Stimulated activated CD4-positive, alpha-beta T cell treated with anti-CD3 and anti-CD28 coated beads, Interleukin-1b, Interleukin-23, amount 100 ng/mL, for 48 hours (primary cell): ENCODE measurements at places on chromosomes 13 and 19.

DNA sequence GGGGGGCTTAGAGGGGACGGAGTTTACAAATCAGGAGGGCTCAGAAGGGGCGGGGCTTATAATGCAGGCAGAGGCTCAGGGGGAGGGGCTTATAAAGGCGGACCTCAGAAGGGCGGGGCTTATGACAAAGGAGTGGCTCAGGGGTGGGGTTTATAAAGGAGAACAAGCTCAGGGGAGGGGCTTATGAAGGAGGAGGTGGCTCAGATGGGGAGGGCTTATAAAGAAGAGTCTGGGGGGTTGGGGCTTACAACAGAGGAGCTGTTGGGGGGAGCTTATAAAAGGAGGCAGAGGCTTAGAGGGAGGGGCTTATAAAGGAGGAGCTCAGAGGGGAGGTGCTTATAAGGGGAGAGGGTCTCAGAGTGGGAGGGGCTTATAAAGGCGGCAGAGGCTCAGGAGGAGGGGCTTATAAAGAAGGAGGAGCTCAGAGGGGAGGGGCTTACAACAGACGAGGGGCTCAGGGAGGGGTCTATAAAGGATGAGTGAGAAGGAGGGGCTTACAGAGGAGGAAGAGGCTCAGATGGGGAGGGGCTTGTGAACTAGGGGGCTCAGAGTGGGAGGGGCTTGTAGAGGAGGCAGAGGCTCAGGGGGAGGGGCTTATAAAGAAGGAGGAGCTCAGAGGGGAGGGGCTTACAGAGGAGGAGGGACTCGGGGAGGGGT lies 1.0 kb downstream of the SMIM24 start:
- DNase-seq = peak; percentile 62

DNA sequence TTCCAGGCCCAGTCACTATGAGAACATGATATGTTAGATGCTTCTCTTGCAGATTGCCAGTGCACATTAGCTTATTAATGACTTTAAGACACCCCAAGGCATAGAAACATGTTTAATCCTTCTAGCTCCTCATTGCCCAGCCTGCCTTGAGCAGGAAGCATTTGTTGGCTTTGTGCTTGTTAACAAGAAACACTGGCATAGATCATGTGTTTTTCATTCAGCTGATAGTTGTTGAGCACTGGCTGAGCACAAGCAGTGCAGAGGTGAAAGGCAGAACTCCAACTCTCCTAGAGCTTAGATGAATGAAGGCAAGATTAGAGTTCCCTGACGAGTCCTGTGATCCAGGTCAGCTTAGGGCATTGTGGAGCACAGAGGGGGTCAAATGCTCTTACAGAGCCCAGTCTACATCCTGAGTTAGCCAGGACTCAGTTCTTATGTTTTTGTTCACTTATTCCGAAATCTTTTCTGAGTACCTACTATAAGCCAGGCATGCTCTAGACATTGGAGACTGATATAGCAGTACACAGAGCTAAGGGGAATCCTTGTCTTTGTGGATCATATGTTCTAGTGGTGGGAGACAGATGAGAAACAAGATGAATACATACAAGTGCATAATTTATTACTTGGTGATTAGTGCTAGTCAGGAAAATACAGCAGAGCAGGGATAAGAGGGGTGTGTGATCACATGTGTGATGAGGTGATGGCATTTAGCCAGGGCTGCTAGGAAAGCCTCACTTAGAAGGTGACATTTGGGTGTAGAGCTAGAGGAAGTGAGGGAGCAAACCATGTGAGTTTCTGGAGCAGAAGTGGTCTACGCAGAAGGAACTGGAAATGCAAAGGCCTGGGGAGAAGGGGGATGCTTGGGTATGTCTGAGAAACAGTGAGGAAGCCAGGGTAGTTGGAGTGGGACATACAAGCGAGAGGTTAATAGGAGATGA lies 101.2 kb downstream of the WASF3 start:
- no peak for DNase-seq

- no peak for DNase-seq
Measured at GRCh38 chr19:46824890-46825730, 25.5 kb downstream of the AP2S1 start.

- DNase-seq = no peak
Measured at GRCh38 chr19:46890423-46891170, 29.8 kb downstream of the ARHGAP35 start.

- no peak for DNase-seq
Measured at GRCh38 chr13:104357174-104357573, 1291.0 kb upstream of the SLC10A2 start.

GRCh38 chr19:51749979-51750378 lies 1.7 kb downstream of the FPR1 start:
- DNase-seq = no peak

DNA sequence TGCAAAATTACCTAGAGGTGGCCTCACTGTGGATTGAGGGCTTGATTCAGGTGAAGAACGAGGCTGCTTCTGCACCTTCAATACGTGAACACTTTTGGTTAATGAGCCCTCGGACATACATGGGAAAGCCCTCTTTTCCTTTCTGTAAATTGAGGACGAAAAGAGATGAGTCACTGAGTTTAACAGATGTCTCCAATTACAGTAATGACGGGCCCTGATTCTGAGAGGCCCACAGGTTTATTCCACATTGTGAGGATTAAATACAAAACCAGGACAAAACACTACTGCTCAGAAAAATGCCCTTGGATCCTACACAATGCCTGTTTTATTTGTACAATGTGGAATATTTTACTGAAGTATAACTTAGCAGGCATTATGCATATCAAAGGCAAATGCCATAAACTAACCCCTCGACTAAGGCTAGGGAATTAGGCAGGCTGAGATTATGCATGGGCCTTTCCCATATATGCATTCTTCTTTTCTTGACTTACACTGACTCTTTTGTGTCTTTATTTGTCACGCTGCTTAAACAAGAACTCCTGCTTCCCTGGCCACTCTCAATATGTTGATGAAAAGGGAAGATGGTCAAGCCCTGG lies 819.9 kb downstream of the OLFM4 start:
- DNase-seq = no peak

DNA sequence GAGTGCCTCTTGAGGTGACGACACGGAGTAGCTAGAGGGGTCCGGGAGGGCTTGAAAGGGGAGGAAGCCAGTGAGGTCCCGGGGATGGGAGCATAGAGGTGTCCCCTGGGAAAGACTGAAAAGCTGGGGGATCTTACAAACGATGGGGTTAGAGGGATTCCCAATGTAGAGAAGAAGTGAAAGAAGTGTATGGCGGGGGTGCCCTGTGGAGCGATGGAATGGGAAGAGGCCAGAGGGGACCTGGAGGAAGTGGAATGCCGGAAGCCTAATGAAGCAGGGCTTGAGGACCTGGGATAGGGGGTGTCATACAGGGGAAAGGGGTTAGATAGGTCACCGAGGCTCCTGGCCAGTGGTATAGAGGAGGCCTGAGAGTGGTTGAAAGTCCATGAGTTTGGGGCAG lies 580 bp downstream of the AP2A1 start:
- no peak for DNase-seq

DNA sequence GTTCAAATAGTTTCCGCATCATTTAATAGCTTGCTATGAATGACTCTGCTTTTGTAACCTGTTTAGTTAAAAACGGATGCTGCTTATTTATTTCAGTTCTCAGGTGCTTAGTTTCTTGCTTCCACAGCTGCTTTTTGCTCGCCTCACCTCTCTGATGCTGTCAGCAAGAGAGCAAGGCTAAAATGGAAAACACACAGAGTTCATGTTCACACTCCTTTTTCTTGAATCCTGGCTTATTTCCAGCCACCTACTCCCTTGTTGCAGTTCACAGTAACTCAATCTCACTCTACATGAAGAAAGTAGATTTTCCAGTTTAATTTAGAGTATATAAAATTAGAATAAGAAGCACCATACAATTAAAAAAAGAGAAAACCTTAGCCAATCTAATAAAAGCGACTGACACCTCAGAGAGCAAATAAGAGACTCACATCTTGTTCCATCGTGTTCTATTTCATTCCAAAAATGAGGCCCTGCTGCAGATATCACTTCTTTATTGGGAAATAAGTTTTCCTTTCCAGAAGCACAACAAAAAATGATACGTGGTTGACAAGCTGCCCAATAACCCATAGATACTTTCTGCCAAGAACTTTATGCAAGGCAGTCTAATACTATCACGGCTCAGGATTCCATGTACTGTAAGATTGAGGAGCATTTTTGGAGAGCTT lies 326.1 kb upstream of the SLITRK1 start:
- no peak for DNase-seq

DNA sequence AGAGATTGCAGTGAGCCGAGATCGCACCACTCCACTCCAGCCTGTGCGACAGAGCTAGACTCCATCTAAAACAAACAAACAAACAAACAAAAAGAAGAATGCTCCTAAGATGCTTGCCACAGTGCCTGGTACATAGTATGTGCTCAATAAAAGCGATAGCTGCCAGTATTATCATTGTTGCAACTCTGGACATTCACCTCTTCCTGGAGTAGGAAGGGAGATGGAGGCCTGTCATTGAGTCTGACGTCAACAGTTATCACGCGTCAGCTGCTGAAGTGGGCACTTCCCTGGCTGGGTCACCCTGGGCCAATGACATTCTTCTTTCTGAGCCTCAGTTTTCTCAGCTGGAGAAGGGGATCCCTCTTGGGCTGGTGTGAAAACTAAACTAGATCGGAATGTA lies 4.2 kb upstream of the PLAUR start:
- no peak for DNase-seq

DNA sequence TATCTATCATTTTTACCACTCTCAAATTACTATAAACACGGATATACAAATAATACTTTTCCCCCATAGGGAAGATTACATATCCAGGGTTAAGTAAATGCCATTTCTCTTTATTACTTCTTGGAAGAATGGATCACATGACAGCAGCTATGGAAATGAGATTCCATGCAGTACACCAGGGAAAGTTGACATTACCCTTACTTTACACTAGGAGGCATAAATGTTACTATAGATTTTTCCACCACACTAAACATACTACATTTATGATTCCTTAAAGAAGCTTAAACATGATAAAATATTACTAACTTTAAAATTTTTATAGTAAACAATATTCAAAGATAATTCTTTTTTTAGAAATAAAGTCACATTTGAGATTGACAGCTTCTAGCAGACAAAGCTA lies 611.4 kb downstream of the PCDH9 start:
- DNase-seq = no peak

GRCh38 chr19:38538386-38538785 lies 79.4 kb downstream of the MAP4K1 start:
- no peak for DNase-seq

GRCh38 chr13:101417501-101417900 lies 1.2 kb upstream of the NALCN start:
- no peak for DNase-seq

DNA sequence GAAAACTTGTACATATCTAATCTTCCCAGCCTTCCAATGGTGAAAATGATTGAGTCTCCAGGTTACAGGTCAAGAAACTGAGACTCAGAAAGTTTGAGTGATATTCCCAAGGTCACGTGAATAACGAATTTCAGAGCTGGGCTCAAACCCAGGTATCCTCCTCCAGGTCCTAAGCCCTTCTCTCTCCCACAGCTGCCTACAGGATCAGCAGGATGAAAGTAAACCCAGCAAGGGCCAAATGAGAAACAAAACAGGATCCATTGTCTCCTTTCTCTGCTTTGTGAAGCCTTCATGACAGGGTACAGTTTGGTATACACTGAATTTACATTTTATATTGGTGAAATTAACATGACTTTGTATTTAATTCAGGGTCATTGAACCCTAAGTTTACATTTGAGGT lies 208.1 kb downstream of the RBM26 start:
- DNase-seq = no peak

DNA sequence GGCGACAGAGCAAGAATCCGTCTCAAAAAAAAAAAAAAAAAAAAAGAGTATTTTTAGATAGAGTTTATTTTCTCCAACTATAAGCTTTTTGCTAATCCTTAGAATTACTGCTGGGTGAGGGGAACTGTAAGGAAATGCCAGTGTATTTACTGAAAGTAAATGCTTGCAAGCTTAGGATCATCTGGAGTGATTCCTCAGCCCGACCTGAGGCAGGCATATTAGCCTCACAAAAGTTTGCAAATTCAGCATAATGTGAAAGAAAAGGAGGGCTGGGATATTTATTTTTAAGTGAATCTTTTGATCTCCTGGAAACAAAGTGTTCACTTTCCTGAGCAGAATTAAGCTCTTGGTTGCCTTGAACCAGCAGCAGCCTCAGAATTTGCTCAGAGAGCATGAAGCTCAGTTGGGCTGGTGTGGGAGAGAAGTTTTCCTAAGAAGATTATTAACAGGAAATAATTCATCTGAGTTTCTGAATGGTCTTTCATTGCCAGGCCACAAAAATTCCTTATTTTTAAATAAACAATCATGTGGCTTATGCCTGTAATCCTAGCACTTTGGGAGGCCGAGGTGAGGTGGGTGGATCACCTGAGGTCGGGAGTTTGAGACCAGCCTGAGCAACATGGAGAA lies 24.7 kb upstream of the SPATA13 start:
- no peak for DNase-seq

DNA sequence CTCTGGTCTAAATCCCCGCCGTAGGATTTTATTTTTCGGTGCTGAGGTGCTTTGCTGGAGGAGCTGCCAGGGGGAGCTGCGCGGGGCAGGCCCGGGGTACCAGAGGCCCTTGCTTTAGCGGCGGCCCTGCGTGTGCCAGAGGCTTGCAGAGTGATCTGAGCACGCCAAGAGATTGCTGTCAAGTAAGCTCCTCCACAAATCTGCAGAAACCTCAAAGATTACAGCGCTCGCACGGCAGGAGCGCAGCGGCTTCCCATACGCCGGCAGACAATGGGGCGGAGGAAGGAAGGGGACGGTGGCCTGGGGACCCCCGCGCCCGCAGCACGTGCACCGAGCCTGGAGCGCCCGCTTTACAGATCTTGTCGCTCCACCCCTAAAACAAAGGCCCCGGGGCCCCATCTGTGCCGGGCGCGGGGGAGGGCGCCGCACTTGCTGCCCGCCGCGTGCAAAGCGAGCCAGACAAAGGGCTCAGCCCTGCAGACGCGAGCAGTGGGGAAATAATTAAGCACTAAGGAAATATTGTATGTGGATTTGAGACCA lies 9.1 kb upstream of the C19orf12 start:
- DNase-seq = peak; percentile 21
